ENCODE measurements at places on chromosomes 16 and 17.
A peak's percentile ranks its signal among the peaks of the same experiment; 100 is the strongest.

DNA sequence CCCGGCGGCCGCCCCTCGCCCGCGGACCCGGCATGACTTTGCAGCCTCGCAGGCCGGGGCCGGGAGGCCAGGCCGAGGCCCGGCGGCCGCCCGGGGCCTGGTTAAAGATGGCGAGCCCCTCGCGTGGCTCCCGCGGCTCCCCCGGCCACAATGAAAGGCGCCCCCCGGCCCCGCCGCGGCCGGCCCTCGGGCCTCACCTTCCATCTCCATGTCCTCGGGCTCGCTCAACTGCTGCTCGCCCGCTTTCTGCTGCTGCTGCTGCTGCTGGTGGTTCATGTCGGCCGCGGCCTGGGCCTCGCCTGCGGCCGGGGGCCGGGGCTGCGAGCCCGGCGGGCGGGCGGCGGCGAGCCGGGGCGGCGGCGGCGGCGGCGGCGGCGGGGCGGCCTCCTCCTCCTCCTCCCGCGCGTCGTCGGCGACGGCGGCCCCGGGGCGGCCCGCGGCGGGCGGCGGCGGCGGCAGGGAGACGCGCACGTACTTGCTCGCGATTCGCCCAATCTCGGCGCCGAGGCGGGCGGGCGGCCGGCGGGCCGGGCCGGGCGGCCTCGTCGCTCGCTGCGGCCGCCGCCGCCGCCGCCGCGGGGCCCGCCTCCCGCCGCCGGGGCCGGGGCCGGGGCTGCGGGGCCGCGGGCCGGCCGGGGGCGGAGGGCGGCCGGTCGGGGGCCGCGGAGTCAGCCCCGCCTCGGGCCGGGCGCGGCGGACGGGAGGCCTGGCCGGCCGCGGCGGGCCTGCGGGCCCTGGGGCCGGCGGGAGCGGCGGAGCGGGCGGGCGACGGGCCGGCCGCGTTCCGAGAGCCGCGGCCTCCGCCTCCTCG, 491 bp downstream of the USP7 start:
- DNase-seq: peak; percentile 23

DNA sequence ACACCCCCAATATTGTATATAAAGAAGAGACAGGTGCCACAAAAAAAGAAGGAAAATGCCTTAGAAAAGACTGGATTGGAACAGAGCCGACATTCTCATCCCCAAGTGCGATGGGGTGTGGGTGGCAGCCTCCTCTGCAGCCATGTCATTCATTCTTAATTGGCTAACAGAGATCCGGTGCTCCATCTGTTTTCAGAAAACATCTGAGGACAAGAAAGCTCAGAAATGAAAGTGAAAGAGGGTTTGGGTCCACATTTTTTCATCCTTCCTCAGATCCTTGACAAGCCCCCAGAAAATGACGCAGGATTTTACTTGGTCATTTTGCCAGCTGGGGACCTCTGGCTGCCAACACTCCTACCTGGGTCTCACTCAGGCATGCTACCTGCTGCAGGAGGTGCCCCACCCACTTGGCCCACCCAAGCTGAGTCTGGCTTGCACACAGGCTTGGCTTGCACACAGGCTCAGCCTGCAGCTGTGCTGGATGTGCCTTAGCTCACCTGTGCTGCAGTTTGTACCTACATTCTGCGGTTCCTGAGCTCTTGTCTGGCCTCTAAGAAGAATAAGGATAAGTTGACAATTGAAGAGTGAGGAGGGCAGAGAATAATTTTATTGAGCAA, 21.9 kb downstream of the KIF2B start:
- no peak for DNase-seq

DNA sequence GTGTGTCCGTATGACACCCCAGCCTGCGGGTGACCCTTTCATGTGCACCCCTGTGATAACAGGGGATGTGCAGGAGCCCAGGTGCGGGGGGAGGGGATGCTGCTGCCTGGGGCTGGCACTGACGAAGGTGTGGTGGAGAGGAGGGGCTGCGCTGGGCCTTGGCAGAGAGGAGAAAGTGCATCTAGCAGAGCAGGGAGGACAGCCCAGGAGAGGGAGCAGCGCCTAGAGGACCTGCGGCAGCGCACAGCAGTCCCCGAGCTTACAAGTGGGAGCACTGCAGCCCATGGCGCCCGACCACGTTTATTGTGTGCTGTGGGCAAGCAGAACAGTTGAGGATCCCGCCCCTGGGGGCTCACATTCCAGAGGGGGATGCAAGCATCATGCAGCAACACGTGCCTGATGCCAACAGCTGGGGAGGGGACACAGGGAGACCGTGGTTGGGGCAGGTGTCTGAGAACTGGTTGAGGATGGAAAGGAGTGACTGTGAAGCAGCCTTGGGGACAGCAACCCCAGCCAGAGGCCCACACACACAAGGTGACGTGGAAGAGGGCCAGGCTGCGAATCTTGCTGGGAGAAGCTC, 10.9 kb upstream of the SLC7A5 start:
- no peak for DNase-seq

DNA sequence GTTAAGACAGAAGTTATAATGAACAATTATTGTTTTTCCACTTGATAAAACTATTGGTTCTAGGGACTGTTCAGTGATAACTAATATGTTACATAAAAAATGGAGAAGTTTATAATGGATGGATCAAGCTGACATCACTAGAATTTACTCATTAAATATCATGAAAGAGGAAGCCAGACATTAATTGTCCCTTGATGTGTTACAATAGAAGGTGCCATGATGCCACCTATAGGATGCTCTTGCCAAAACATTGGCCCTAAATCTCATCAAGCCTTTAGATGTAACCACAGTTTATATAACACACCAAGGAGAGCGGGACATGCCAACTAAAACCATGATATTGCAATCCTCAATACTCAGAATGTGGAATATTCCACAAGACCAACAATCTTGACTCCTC, 147.9 kb upstream of the MON1B start:
- peak; percentile 4 for DNase-seq

- DNase-seq: no peak
These were observed 108.4 kb downstream of the METRNL start for GRCh38 chr17:83187782-83188311.

DNA sequence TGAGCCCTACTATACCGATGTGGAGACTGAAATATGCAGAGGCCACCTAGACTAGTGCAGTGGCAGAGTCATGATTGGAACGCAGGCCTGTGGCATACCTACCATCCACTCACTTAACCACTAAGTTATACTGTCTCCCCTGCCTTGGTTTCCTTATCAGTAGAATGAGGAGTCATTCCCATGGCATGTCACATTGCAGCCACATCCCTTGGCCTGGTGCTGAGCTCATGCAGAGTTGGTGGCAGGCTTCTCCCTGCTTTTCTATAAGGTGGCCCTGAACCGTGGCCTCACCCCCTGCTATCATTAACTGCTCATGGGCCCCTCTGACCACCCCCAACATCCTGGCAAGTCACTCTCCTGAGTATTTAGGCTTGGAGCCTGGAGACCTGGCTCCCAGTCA, 212.5 kb downstream of the KATNIP start:
- peak; percentile 11 for DNase-seq

GRCh38 chr17:2055292-2056205, 646 bp downstream of the HIC1 start:
- DNase-seq: peak; percentile 63

DNA sequence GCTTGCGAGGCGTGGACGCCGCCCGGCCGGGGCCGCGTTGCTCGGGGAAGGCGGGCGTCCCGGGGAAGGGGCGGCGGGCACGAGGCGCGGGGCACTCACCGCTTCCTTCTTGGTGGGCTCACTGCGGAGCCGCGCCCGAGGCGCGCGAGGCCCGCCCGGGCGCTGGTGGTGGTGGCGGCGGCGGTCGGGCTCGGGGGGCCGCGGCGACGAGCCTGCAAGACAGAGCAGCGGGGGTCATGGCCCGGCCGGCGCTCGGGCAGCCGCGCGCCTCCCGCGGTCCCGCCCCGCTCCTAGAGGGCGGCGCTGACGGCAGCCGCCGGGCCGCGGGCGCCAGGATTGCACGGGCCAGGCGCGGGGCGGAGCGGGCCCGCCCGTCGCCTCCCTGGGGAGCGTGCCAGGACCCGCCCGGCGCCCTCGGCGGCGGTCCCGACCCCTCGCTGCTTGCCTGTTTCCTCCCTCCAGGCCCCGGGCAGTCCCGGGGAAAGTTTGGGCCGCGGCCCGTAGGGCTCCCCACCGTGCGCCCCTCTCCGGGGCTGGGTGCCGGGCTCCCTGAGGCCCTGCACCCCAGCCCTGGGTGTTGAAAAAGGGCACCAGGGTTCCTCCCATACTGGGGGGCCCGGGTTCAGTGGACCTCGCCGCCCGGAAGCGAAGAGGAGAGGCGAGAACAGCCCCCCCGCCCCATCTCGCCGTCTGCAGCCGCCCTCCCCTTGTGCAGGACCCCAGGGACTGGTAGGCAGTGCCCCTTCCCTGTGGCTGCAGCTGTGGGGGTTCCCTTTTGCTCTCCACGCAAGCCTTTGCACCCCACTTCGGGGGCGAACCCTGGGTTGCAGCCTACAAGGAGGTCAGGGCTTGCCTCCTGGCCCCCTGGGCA, at the start of gene C16orf74:
C16orf74 (minus strand) TSS at position 270 of the 871 bp plus-strand sequence. CDS start 15,879 bp downstream, outside the sequence.
- DNase-seq: peak; percentile 46

DNA sequence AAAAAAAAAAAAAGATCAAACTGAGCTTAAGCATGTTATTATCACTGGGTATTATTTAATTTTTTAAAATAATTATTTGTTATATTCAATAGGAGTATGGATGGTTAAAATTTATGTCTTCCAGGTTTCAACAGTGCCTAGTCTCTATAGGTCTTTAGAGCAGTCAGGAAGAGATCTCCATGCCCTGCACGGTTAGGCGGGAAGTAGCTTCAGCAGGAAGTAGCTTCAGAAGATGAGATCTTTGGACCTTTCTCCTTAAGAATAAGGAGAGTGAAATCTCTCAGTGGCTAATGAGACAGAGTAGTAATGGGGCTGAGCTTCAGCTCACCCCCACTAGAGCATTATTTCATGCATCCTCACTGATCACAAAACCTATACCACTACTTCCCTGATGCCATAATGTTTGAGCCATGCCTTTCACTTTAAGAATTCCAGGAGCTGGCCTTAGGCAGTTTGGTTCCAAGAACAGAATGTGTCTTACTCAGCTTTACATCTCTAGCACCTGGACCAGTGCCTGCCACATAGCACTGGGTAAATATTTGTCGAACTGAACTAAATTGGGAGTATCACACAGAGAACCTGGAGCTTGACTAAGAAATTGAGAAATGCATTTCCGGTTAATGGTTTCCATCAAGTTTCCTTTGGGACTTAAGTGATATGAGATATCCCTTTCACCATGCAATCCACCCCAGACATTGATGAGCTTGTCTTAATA, 43.5 kb downstream of the SCPEP1 start:
- DNase-seq: no peak
